ENCODE measurements at places on chromosomes 11 and 22.

- no peak for DNase-seq
Measured at GRCh38 chr11:70785372-70785771, 387.0 kb downstream of the CTTN start.

- DNase-seq: peak; percentile 28
Measured at GRCh38 chr11:63916837-63917691, at the start of gene RCOR2. Gene RCOR2, minus strand, starts transcription at chr11:63917164. Its CDS starts 708 bp downstream, at chr11:63916456.

DNA sequence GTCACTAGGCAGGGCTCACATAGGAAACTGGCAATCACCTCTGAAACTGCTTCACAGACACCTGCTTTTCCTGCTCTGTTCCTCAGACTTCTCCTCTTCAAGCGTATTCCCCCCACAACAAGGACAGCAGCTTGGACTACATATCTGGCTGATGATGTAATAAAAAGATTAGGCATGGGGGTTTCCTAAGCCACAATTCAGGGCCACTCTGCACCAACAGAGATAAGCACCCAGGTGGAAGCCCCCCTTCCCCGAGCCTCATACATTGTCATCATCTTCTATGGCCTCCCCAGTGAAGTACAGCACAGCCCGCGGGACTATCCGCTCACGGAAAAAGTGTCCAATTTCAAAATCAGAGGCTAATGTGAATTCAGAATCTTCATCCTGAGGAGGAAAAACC lies 25.0 kb upstream of the PHLDA2 start:
- DNase-seq: no peak

GRCh38 chr11:110829873-110830272 lies 117.6 kb upstream of the ARHGAP20 start:
- no peak for DNase-seq

DNA sequence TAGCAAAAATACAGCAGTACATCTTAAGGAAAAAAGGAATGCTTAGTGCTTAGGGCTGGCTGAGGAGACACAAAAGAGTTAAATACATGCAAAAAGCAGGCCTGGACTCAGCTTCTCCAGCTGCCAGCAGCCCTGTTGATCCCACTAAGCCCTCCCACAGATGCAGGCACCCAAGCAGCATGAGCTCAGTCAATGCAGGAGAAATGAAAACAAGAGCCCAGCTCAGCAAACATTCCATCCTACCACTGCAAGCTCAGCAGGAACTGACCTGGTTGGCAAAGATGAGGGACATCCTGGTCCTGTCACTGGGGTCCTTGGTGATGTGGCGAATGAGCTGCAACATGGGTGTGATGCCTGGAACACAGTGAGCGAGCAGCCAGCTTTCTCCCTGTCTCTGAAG lies 5.8 kb downstream of the CYB5R2 start:
- no peak for DNase-seq

- no peak for DNase-seq
Measured at GRCh38 chr22:39820256-39820655, 73.3 kb downstream of the ENTHD1 start.

- no peak for DNase-seq
Measured at GRCh38 chr22:46476547-46476941, 60.9 kb downstream of the CELSR1 start.

- peak; percentile 51 for DNase-seq
Measured at GRCh38 chr11:13462311-13462900, 616 bp downstream of the BTBD10 start.

- no peak for DNase-seq
Measured at GRCh38 chr22:49234459-49234858, 593.2 kb downstream of the BRD1 start.

- no peak for DNase-seq
Measured at GRCh38 chr22:20899827-20900423, 17.3 kb upstream of the CRKL start.

DNA sequence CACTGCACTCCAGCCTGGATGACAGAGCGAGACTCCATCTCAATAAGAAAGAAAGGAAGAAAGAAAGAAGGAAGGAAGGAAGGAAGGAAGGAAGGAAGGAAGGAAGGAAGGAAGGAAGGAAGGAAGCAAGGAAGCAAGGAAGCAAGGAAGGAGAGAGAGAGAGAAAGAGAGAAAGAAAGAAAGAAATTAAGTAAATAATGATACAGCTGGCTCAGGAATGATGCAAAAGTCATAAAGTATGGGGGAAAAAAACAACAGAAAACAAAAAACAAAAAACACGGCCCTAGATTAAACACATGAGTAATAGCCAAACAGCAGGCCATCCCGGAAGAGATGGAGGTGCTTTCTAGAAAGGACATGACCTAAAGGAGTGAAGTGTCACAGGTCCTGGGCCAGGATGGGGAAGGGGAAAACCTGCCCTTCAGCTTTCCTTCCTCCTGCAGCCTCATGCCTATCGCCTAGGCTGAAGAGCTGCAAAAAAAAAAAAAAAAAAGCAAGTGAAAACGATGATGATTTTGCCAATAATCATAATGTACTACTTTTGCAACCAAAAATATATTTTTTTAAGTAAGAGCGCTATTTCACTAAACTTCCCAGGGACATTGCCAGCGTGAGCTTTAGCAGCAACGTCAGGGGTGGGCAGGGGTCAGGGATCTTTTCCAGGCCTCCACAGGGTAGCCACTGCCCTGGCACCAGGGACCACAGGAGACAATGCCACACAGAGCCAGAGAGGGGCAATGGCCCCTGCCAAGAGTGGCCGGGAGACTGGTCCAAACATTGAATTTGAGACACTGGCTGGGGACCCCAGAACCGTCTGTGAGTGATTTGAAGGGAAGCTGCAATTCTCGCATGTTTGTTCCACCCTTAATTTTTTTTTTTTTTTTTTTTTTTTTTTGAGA lies 28.2 kb upstream of the TMPRSS4 start:
- peak; percentile 23 for DNase-seq

DNA sequence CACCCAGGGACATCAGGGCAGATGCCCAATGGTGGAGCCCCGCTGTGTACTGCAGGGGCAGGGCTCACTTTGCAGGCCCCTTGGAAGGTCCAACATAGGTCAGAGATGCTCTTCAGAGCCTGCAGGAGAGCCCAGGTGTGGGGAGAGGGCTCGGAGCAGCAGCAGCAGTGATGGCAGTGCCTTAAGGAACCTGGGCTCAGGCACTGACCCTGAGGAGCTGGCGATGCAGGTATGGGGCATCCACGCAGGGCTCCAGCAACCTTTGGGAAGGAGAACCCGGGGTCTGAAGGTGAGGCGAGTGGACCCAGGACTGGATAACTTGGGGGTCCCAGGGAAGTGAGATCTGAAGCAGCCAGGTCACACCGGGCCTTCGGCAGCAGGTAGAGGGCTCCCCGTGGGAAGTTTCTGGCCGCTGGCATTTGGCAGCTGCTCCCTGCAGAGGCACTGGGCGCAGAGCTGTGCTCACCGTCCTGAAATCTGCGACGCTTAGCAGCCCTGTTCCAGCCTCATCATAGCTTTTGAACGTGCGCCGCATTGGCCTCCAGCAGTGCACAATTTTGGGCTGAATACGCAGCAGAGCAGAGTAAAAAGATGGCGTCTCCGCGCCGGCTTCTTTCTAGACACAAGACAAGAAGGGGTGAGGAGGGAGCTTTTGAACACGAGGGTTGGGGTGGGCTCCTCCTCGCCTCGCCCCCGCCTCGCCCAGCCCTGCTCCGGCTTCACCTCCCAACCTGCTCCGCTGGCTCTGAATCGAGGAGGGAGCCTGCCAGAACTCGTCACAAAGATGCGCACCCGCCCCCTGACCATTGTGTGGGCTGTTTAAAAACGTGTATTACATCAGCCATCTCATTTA lies 118.8 kb downstream of the MPPED1 start:
- DNase-seq: no peak

GRCh38 chr11:30960387-30960992 lies 374.3 kb upstream of the MPPED2 start:
- DNase-seq: no peak

DNA sequence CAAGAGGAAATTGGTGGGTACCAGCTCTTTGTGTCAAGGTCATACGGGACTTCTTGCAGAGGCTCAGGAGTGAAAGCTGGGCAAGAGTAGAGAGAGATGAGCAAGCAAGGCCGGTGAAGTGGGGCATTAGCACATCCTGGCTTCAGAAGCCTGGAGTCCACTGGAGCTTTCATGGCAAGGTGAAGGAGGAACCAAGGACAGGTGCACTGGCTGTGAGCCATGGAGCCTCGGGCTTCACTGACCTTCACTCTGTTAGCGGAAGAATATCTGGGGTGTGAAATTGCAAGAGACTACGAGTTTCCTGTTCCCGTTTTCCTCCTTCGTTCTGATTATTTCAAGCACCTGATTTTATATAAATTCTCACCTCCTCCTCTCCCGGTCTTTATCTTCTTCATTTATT lies 25.9 kb upstream of the ST14 start:
- no peak for DNase-seq

- no peak for DNase-seq
Measured at GRCh38 chr22:30947816-30948454, 20.6 kb downstream of the MORC2 start.

DNA sequence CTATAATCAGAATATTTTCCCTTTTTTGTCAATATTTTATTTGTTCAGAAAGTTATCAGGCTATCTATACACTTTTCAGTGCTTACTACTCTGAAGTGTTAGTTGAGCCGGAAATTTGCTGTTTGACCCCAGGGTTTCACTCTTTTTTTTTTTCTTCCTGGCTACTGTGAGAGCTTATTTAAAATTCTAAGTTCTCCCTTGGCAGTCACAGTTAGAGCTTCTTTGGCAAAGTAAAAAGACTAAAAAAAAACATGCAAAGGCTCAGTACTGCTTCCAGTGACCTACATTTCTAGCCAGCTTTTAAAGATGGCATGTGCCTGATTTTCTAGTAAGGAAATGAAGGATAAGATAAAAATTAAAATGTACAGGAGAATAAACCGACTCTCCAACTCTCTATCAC lies 48.4 kb downstream of the ELP4 start:
- DNase-seq: no peak

DNA sequence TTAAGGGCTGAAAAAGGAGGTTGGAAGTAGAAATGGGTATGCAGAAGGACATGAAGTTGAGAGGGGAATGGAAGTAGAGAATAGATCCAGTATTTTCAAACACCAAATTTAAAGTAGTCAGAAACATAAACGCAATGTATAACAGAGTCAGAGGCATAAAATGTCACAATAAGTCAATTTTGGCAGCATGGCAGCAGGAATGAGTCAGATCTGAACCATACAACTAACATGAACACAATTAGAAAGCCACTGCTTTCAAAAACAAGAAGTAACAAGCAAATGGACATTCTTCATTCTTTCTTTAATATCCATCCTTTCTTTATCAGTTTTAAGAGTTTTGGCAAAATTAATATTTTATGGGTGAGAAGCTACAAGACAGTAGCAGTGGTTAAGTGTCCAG lies 2.5 kb downstream of the CHORDC1 start:
- no peak for DNase-seq

DNA sequence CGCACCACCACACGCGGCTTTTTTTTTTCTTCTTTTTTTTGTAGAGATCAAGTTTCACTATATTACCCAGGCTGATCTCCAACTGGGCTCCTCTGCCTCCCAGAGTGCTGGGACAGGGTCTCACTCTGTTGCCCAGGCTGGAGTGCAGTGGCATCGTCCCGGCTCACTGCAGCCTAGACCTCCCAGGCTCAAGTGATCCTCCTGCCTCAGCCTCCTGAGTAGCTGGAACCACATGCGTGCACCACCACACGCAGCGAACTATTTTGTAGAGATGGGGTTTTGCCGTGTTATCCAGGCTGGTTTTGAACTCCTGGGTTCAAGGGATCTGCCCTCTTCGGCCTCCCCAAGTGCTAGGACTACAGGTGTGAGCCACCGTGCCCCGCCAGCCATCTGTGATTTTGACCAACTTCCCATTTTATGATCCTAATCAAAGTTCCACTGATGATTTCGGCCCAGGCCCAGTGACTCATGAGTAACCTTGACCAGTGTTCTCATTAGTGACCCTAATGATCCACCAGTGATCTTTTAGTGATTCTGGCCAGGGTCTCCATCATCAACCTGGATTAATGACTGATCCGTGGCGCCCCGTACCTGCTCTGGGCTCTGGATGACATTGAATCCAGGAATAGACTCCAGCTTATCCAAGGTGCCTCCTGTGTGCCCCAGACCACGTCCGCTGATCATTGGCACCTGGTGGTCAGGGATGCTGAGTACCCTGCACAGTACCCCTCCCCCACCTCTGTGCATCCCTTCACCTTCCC lies 1.7 kb downstream of the TYMP start:
- no peak for DNase-seq

GRCh38 chr22:27641049-27641795 lies 160.3 kb downstream of the MN1 start:
- no peak for DNase-seq

DNA sequence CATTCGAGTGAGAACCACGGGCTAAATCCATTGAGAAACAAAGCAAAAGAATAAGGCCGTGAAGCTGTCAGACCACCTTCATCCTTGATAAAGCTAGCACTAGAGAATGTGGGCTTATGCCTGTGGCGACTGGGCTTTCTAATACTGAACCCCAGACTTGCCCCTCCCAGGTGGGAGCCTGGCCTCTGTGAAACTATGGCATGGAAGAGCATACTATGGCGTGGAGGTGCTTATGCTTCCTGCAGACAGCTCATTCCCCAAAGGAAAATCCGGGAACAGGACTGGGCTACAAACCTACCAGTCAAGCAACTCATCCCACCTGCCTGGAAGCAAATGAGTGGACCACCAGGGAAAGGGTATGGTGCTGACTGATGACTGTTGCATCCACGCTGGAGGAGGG lies 92.4 kb downstream of the ZC3H12C start:
- no peak for DNase-seq
